Left ventricle myocardium superior (tissue), 1 donor: ENCODE measurements at places on chromosomes 7 and 10. TPM values are rescaled to one million over a fixed set of nuclear protein-coding genes. Genes with fewer than 3 reads are reported as not detected.

The CCDC3 gene
- 2.4 TPM for total RNA-seq

The EIF5AL1 gene
- 0.12 TPM for total RNA-seq

The CREB3L2 gene
- total RNA-seq = 22.3 TPM

The MMD2 gene
- not detected for total RNA-seq

The SPDYE2 gene
- total RNA-seq = not detected

The RBP4 gene
- 4.2 TPM for total RNA-seq

The LRRC18 gene
- total RNA-seq = not detected

The SLC39A12 gene
- total RNA-seq = not detected

The TMEM229A gene
- not detected for total RNA-seq

The HOXA5 gene
- total RNA-seq = not detected

The CAV1 gene
- total RNA-seq = 362 TPM
